ENCODE measurements at places on chromosomes 11 and 22.

DNA sequence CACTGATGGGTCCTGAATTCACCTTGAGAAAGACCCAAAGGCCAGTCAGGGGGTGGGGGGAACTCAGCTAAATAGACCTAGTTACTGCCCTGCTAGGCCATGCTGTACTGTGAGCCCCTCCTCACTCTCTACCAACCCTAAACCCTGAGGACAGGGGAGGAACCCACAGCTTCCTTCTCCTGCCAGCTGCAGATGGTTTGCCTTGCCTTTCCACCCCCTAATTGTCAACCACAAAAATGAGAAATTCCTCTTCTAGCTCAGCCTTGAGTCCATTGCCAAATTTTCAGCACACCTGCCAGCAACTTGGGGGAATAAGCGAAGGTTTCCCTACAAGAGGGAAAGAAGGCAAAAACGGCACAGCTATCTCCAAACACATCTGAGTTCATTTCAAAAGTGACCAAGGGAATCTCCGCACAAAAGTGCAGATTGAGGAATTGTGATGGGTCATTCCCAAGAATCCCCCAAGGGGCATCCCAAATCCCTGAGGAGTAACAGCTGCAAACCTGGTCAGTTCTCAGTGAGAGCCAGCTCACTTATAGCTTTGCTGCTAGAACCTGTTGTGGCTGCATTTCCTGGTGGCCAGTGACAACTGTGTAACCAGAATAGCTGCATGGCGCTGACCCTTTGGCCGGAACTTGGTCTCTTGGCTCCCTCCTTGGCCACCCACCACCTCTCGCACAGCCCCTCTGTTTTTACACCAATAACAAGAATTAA, 2.4 kb upstream of the TTC36 start:
- no peak for DNase-seq

- DNase-seq = no peak
Measured at GRCh38 chr11:35007277-35007676, 90.9 kb downstream of the PDHX start.

GRCh38 chr11:100467821-100468508, 219.1 kb upstream of the ARHGAP42 start:
- DNase-seq = no peak

DNA sequence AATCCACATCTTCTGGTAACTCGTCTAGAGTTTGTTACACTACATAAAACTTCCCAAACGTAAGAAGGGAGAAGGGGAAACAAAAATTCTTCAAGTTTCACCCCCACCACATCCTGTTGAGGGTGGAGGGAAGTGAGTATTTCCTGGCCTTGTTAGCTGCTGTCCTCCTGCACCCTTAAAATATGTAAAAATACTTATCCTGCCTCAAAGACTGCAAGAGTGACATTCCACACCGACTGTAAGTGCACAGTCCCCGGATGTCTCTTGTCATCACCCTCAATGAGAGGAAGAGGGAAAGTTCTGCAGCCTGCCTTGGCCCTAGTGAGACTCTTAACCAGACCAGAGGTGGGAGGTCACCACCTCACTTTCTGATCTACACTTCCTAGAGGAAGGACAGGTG, 3.3 kb downstream of the TMEM121B start:
- peak; percentile 56 for DNase-seq

- no peak for DNase-seq
Measured at GRCh38 chr11:131592734-131593133, 222.3 kb downstream of the NTM start.

DNA sequence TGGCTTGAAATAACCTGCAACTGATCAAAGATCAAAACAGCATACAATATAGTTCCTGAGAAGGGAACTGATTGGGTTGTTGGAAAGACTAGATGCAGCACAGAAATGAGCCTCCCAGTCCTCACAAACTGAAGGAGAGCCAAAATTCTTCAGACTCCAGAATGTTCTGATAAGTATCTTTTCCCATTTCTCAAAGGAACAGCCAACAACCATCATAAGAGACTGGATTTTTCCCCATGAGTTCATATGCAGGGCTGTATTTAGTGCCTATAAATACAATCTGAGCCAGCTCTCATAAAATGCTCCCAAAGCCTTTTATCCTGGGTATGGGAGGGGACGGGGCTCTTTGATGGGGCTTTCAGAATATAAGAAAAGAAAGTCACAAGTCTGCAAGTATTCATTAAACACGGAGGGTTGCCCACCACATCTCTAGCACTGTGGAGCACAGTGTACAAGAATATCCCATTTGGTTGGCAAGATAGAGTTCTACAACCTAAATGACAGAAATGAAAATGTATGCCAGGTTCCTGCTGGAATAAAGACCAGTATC, 50.7 kb upstream of the LYVE1 start:
- DNase-seq = no peak

GRCh38 chr11:96143041-96143521, 199.9 kb downstream of the MAML2 start:
- DNase-seq = no peak

DNA sequence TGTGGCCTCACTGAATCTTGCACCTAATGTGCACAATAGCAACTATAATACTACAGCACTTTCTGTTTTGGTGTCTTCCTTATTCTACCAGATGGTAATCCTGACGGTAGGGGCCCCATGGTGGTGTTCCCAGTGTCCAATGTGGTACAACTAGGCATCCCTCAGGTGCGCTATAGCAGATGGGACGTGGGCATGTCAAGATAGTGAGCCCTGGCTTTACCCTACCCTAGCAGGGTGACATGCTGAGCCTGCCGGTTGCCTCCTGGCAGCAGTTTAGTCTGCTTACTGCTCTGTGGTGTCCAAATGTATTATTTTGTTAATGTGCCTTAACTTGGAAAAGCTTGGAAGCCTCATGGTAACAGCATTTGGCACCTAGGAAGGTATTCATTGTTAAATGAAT, 19.2 kb downstream of the ACO2 start:
- no peak for DNase-seq

- no peak for DNase-seq
Measured at GRCh38 chr22:46963672-46964545, 201.5 kb downstream of the TBC1D22A start.

GRCh38 chr11:104113541-104113940, 50.4 kb downstream of the PDGFD start:
- no peak for DNase-seq

- DNase-seq = peak; percentile 48
Measured at GRCh38 chr11:117144477-117145392, 648 bp downstream of the PAFAH1B2 start.

- DNase-seq = no peak
Measured at GRCh38 chr22:28025866-28026575, 107.0 kb upstream of the PITPNB start.

- DNase-seq = no peak
Measured at GRCh38 chr11:128625746-128626145, 38.4 kb upstream of the ETS1 start.

DNA sequence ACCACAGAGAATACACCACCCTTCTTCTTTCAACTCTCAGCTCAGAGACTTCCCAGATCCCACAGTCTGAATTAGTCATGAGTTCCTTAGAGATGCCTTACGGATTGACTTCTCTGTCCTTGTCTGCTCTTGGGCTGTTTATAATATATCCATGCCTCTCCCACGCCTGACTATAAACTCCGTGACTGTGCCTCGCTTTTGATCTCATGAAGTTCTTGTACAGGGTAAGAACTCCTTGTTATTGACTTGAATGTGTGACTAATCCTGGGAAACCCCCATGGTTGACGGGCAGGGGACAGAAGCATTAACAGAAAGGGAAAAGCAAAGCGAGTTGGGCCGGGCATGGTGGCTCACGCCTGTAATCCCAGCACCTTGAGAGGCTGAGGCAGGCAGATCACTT, 62.4 kb upstream of the POU2AF1 start:
- DNase-seq = peak; percentile 35

DNA sequence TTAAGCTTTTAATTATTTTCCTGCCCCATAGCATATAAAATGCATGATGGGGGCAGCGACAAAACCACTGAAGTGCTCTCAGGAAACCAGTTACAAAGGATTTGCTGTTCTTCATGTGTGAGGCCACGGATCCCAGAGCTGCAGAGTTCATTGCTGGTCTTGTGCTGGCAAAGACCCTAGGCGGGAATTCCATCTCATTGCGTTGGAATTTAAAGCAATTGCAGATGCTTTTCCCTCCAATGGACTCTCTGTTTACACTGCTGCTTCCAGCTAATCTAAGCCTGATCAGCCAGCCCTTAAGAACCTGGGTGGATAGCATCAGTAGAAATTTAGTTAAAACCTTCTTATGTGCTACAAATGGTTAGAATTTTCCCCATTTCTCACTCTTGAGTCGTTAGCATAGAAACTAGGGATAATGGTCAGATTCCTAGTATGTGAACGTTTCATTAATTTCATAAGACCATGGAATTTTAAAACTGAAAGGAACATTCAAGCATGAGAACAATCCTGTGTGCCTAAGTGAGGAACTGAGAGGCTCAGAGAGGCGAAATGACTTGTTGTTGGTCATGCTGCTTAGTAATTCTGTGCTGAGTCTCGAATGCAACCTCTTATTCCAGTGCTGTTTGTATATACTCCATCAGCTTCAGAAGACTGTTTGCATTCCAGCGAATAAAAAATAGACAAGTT, 36.1 kb upstream of the ADSL start:
- no peak for DNase-seq

- DNase-seq = no peak
Measured at GRCh38 chr11:130323452-130324450, 9.0 kb upstream of the ZBTB44 start.

DNA sequence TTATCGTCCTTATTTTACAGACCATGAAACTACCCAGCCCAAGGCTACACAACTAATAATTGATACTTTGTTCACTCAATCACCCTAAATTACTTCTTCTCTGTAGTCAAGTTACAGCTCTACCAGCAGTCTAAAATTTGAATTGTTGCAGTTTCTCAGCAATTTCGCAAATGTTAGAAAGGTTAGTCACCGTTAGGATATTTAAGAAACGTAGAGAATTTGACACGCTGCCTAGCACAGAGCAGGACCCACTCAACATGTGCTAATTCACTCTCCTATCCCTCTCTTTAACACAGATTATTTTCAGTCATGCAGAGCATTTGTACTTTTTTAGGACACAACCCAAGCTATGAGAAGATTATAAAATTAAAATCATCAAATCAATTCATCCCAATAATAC, 771.1 kb upstream of the LUZP2 start:
- DNase-seq = no peak

DNA sequence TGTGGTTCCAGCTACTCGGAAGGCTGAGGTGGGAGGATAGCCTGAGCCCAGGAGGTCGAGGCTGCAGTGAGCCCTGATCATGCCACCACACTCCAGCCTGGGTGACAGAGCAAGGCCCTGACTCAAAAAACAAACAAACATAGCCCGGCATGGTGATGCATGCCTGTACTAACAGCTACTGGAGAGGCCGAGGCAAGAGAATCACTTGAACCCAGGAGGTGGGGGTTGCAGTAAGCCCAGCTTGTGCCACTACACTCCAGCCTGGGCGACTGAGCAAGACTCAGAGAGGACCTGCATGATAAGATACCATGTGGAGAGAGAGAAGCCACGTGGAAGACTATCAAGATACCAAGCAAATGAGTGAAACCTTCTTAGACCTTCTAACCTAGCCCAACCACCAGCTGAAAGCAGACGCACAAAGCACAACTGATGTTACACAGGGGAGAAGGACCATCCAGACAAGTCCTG, 36.1 kb downstream of the AMBRA1 start:
- no peak for DNase-seq

GRCh38 chr22:36065775-36066544, 37.3 kb upstream of the RBFOX2 start:
- peak; percentile 80 for DNase-seq

- DNase-seq = no peak
Measured at GRCh38 chr11:72079819-72080325, 470 bp downstream of the NUMA1 start.

DNA sequence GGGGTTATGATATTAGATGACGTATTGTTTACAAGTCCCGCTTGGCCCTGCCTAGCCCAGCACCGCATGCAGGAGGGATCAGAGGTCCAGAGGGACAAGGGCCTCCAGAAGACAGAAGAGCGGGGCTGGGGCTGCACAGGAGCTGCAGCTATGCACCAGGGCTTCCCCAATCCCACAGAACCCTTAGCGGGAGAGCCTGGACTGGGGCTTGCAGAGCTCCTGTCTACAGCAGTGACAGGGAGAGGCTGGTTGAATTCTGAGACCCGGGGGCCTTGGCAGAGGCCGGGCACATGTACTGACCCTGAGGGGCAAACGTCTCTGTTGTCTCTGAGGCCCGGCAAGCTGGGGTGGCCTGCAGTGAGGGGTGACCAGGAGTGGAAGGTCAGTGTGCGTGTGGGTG, 6.9 kb downstream of the KIAA0930 start:
- DNase-seq = no peak

- no peak for DNase-seq
Measured at GRCh38 chr11:31714840-31715239, 96.3 kb downstream of the PAX6 start.

DNA sequence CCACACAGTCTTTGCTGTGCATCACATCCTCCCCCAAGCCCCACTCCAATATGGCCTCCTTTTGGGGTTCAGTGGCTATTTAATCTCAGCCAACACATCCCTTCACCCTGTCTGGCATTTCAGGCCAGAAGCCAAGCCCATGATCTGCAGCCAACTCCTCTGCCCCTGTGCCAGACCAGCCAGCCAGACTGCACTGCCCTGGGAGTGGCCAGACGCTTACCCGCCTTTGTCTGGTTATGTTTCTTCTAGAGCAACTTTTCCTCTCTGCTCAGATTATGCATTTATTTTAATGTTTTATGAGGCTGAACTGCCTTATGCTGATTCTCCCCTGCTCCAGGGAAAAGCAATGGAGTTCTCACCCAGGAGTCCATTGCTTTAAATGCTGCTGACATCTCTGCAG, 206.7 kb upstream of the TBCEL start:
- no peak for DNase-seq

GRCh38 chr11:119352857-119353260, 6.4 kb upstream of the MFRP start:
- DNase-seq = no peak

DNA sequence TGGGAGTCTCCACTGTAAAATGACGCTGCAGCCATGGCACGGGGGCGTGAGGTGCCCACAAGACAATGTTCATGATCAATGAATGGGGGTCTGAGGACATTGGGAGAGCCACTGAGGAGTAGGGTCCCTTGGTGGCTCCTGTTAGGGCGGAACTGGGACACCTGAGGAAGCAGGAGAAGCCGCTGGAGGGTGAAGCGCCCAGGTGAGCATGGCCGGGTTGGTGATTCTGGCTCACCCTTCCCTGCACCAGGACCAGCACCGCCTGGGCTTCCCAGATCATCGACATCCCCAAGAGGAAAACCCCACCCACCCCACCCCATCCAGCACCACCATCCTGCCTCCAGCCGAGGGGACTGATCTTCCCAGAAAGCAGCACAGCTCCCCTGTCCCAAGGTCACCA, 30.6 kb downstream of the SHANK2 start:
- DNase-seq = no peak
